Stimulated activated CD8-positive, alpha-beta memory T cell treated with anti-CD3 and anti-CD28 coated beads, Interleukin-7, amount 100 ng/mL, for 24 hours (primary cell): ENCODE measurements at places on chromosomes 11 and 22.

GRCh38 chr11:29395555-29396072 lies 621.2 kb downstream of the KCNA4 start:
- no peak for DNase-seq

GRCh38 chr11:76566811-76567210 lies 103.7 kb downstream of the LRRC32 start:
- no peak for DNase-seq

DNA sequence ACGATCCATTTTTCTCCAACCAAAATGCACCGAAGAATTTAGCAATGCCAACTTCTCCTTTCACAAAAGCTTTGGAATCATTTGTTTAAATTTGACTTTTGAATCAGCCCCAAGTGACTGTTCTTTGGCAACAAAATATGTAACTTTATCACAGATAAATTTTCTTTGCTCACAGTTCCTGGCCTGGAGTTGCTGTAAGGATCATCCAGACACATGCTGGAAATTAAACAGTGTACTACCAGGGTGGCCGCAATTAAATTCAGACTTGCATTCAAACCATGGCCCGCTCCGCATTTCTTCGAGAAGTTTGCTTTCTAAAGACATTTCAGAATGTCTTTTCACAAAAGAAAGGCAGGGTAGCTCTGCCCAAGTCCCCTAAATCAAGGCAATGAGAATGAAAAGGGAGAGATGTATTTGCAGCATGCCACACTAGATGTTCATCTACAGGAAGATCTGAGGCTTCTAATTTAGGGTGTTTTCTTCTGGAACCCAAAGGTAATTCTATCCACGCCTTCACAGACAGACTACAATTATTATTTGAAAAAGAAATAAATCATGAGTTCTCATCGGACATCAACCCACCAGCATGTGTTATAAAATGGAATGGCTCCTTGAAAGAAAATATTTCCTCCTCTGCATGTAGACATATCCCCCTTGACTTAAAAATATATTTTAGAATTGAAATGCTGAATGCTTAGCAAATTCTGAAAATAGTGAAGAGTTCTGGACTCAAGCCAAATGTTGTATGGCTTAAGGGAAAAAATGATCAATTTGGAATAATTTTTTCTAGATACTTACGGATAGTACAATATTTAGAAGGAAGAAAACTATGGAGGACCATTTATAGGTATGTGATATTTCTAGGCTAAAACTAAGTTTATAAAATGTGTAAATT lies 189.7 kb upstream of the BLID start:
- DNase-seq: no peak

GRCh38 chr22:30694640-30695350 lies at the start of gene OSBP2:
OSBP2 (plus strand) TSS chr22:30694874; CDS start chr22:30694910, 36 bp downstream.
- no peak for DNase-seq
